ENCODE measurements at places on chromosomes 7 and 10.

GRCh38 chr7:92608380-92609322, 18.5 kb upstream of the FAM133B start:
- H3K27ac ChIP-seq = no peak overlapping the region
- H3K36me3 ChIP-seq = peaks cover 1% of the 10 kb centered on the region

DNA sequence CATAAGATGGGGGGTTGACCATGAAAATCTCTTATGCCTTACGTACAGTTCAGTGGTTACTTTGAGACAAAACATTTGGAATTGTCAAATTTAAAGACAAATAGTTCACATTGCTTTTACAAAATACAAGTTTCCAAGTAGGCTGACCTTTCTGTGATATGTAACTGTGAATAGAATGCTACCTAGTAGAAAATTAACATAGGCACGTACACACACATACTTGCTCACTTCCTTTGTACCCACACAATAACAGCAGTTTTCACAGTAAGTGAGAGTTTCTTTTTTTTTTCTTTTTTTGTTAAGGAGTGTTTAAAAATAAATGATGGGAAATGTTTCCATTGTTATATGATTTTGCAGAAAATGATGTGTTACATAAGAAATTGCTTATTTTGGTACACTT, 53.3 kb upstream of the SP8 start:
- H3K27me3 ChIP-seq = no peaks in the 10 kb centered on the region
- no peak overlapping the region for H3K27ac ChIP-seq
- no peak overlapping the region for H3K4me3 ChIP-seq
- no peak for DNase-seq
- no peaks in the 10 kb centered on the region for H3K4me1 ChIP-seq

DNA sequence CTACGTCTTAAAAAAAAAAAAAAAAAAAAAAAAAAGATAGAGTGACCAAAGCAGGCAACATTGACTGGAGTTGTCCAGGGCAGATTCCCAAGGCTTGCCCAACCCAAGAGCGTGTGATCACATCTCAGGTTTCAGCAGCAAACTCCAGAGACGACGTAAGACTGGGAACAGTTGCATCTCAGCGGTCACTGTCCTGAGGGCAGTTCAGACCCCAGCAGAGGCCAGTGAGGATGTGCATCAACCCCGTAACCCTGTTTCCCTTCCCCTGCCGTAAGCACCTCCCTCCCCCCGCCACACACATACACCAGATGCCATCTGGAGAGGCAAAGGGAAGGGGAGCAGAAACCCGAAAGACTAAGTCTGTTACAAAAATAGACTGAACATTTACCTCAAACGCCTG, 19.3 kb upstream of the TOMM7 start:
- H3K4me3 ChIP-seq = no peak overlapping the region
- no peaks in the 10 kb centered on the region for H3K4me1 ChIP-seq
- no peaks in the 10 kb centered on the region for H3K27me3 ChIP-seq
- no peaks in the 10 kb centered on the region for H3K36me3 ChIP-seq

DNA sequence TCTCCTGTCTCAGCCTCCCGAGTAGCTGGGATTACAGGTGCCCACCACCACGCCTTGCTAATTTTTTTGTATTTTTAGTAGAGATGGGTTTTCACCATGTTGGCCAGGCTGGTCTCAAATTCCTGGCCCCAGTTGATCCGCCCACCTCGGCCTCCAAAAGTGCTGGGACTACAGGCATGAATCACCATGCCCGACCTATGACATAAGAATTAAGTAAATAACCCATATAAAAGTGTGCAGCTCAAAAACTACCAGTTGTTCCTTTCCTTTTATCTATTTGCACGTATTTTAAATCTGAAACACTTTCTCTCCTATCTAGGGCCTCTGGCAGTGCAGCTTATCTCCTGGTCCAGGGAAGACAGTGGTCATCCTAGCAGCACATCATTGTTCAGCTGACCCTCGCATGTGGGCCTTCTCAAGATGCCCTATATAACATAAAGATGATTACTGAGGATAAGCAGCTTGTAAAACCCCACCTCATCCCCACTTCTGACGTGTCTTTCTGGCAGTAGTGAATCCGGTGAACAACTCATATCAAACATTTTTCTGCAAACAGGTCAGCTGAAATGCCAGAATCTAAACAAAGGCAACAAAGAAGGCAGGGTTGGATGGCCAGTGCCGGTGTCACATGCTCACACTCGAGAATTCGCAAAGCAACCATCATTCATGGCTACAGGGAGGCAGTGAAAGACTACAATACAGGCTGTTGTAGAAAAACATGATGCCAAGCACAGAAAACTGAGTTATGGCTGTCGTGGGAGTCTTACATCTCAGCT, 36.0 kb upstream of the KCNIP2 start:
- H3K27ac ChIP-seq = no peak overlapping the region
- no peaks in the 10 kb centered on the region for H3K27me3 ChIP-seq
- DNase-seq = no peak
- H3K36me3 ChIP-seq = no peaks in the 10 kb centered on the region
- H3K4me1 ChIP-seq = peaks cover 9% of the 10 kb centered on the region

- no peak overlapping the region for H3K27ac ChIP-seq
- H3K4me1 ChIP-seq = no peaks in the 10 kb centered on the region
- no peaks in the 10 kb centered on the region for H3K36me3 ChIP-seq
- H3K4me3 ChIP-seq = no peak overlapping the region
- no peaks in the 10 kb centered on the region for H3K27me3 ChIP-seq
Measured at GRCh38 chr7:137209151-137209817, 134.2 kb downstream of the PTN start.

GRCh38 chr10:123485341-123485960, 180.7 kb upstream of the GPR26 start:
- no peak for DNase-seq
- peaks cover 9% of the 10 kb centered on the region for H3K4me1 ChIP-seq
- H3K4me3 ChIP-seq = no peak overlapping the region
- H3K27me3 ChIP-seq = no peaks in the 10 kb centered on the region
- no peak overlapping the region for H3K27ac ChIP-seq

DNA sequence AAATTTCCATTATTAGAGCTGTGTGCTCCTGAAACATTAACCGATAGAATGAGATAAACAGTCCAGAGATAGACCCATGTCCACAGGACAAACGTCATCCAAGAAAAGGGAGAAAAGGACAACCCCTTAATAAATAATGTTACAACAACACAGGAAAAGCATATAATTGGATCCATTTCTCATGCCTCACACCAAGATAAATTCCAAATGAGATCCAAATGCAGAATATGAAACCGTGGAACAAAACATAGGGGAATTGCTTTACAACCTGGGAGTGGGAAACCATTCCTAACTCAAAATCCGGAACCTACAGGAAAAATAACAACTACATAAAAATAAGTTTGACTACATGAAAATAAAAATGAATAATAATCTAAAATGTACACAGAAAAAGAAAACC, 22.4 kb upstream of the NEBL start:
- H3K27me3 ChIP-seq = no peaks in the 10 kb centered on the region
- H3K27ac ChIP-seq = no peak overlapping the region
- DNase-seq = no peak
- H3K4me3 ChIP-seq = no peak overlapping the region
- H3K4me1 ChIP-seq = no peaks in the 10 kb centered on the region

GRCh38 chr10:33559105-33559504, 224.6 kb upstream of the NRP1 start:
- H3K4me1 ChIP-seq = no peaks in the 10 kb centered on the region
- H3K27me3 ChIP-seq = no peaks in the 10 kb centered on the region
- DNase-seq = no peak
- H3K36me3 ChIP-seq = no peaks in the 10 kb centered on the region
- H3K4me3 ChIP-seq = no peak overlapping the region

DNA sequence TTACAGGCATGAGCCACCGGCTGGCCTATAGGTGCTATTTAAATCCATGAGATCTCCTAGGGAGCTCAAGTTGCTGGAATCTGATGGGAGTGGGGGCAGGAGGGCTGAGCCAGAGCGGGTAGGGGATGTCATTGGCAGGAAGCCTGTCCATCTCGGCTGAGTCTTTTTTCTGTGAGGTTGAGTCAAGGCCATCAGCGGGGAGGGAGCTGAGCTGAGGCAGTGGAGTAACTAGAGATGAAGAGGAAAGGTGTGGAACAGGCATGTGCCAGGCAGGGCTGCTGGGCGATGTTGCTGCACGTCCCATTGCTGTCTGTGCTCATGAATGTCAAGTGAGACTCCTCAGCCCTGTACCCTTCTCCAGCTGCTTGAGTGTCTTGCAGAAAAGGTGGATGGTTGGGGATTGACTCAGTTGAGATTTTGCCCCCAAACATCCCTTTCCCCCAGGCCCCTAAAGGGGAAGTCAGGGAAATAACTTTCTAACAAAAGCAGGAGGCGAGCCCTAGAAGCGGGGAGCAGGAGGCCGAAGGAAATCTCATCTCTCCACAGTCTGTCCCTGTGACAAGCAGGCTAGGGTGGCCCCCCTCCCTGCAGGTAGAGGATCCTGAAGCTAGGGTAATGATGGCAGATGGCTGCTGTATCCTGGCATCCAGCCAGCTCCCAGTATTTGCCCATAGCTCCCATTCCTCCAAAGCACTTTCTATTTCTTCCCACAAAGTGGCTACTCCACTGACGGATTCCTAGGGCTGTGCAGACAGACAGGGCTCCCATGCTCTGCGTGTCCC, 5.4 kb downstream of the ATP6V1F start:
- H3K27ac ChIP-seq = no peak overlapping the region
- H3K4me1 ChIP-seq = peaks cover 10% of the 10 kb centered on the region
- no peaks in the 10 kb centered on the region for H3K36me3 ChIP-seq
- DNase-seq = no peak
- no peaks in the 10 kb centered on the region for H3K27me3 ChIP-seq

DNA sequence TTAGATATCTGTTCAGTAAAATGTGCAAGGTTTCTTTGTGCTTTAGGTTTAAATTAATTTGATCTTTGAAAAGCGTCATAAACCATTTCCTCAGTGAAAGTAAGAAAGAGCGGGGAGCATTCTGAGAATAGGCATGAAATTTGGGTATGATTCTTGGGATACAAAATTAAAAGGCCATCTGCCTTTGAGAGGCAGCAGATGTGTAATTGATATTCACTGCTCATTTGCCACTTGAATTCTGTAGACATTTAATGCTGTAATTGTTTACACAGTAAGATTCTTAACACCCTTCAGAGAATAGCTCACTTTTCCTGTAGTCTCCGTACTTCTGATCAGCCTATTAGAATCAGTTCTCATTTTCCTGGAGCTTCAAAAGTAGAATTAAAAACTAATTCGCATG, 18.7 kb downstream of the FRMD4A start:
- H3K4me3 ChIP-seq = no peak overlapping the region
- H3K27me3 ChIP-seq = no peaks in the 10 kb centered on the region
- no peak for DNase-seq
- H3K27ac ChIP-seq = no peak overlapping the region

GRCh38 chr10:53580465-53580864, 807.9 kb upstream of the MBL2 start:
- no peak overlapping the region for H3K27ac ChIP-seq
- no peak for DNase-seq
- no peaks in the 10 kb centered on the region for H3K36me3 ChIP-seq

DNA sequence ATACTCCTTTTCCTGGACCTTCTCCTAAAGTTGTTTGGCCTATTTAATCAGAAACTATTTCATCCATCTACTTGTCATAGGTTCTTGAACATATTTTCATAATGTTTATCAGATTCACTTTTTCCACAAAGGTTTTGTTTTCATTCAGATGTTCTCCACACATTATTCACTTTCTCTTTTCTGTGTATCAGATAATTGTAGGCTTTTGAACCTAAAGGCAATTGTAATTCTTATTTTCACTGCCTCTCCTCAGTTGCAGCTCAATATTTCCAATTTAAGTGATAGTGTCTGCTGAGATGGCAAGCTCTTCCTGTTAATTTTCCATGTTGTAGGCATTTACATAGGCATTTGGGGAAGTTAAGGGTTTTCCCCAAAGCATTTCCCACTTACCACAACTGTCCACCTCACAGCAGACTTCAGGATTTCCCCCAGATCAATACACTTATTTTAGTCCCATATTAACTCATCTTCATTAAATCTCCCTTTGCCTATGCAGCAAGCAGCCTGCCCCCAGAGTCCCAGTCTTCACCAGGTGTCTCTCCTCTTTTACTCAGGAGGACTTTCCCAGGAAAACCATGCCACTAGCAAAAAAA, 12.3 kb upstream of the IKZF1 start:
- H3K27me3 ChIP-seq = no peaks in the 10 kb centered on the region
- H3K4me1 ChIP-seq = peaks cover 23% of the 10 kb centered on the region
- DNase-seq = no peak
- H3K27ac ChIP-seq = peak overlapping the region; percentile 33

DNA sequence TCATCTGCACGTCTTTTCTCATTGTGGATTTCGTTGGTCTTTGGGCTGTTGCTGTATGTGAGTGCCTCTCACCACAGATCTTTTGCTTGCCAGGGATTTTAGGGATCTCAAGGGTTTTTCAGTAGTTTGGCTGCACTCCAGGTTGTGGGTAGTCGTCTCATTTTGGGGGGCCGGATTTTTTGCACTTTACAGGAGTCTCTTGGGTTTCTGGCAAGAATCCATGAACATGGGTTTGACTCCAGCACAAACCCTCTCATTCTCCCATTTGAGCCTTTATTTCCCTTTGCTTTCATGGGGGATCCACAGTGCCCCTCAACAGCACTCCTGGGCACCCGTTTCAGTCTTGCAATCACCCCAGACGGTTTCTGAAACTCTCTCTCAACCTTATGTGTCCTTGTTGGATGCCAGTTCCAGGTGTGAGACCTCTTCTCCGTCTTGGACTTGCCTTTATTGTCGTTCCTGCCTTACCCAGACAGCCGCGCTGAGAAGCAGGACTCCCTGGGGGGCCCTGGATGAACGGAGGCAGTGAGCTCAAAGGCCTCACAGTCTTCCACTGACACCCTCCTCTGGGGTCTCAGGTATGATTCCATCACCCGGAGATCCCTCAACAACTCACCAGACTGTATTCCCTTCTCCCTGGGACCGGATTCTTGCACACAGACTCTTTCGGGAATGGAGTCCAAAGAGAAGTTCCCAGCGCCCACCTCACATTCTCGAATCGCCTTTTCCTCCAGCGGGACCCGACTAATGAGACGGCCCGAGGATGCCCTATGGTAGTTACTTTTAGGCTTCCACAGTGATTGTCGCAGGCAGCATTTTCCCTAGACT, 18.8 kb upstream of the ZNF273 start:
- H3K27me3 ChIP-seq = 0 out of 2 replicates have a peak, but pooled peaks cover 2% of the 10 kb centered on the region
- no peaks in the 10 kb centered on the region for H3K36me3 ChIP-seq
- no peak overlapping the region for H3K4me3 ChIP-seq
- no peak overlapping the region for H3K27ac ChIP-seq
- H3K4me1 ChIP-seq = no peaks in the 10 kb centered on the region
- no peak for DNase-seq

GRCh38 chr7:83819911-83820310, 171.0 kb upstream of the SEMA3E start:
- no peak overlapping the region for H3K27ac ChIP-seq
- H3K4me3 ChIP-seq = no peak overlapping the region
- H3K36me3 ChIP-seq = no peaks in the 10 kb centered on the region
- no peaks in the 10 kb centered on the region for H3K27me3 ChIP-seq
- DNase-seq = no peak

DNA sequence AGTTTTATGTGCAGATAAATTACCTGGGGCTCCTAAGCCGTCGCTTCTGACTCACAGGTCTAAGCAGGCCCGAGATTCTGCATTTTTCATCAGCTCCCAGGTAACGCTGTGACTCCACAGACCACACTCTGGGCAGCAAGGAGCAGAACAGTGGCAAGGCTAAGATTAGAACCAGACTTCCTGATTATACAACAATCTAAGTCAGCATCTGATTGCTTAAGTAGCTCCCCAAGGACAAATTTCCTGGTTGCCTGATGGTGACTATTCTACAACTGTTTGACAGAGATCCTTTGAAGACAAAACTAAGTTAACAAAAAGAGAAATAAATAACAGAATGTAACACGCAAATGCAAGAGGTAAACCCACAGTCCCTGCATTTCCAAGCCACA, 69.0 kb downstream of the CREB3L2 start:
- H3K4me1 ChIP-seq = peaks cover 35% of the 10 kb centered on the region
- H3K36me3 ChIP-seq = peaks cover 13% of the 10 kb centered on the region
- H3K27me3 ChIP-seq = no peaks in the 10 kb centered on the region
- no peak overlapping the region for H3K4me3 ChIP-seq
- peak overlapping the region; percentile 17 for H3K27ac ChIP-seq
